ENCODE measurements at places on chromosomes 1 and 21.

DNA sequence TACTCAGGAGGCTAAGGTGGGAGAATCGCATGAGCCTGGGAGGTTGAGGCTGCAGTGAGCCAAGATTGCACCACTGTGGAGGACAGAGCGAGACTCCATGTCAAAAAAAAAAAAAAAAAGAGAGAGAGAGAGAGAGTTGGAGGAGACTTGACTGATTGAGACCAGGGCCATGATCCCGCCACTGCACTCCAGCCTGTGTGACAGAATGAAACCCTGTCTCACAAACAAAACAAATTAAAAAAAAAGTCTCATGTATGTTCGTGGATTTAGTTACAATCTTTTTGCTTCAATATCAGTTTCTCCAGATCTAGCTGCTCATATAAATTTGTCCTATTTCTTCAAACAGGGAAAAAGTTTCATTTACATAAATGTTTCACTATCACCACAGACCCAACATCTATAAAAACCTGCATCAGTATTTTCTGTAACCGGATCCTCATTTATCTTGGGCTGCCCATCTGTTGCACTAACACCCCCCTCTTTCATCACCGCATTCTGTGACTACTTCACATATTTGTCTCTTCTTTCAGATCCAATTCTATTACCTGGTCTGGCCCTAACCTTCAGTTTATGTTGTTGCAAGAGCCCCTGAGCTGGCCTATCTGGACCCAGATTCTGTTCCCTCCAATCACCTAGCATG lies 127.0 kb downstream of the GREM2 start:
- no peak for DNase-seq

- no peak for DNase-seq
Measured at GRCh38 chr1:110348050-110348449, 8.9 kb downstream of the RBM15 start.

DNA sequence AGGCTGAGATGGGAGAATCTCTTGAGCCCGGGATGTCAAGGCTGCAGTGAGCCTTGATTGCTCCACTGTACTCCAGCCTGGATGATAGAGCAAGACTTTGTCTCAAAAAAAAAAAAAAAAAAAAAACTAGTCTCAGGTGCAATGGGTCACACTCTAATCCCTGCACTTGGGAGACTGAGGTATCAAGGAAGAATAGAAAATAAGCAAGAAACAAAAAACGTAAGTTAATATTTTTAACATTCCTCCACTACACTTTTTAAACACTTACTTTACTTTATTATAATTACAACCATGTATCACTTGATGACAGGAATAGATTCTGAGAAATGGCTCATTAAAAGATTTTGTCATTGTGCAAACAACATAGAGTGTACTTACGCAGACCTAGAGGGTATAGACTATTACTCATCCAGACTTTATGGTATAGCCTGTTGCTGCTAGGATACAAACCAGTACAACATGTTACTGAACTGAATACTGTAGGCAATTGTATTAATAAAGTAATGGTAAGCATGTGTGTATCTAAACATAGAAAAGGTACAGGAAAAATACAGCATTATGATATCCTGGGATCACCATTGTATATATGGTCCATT lies 1244.1 kb upstream of the ADGRL4 start:
- DNase-seq: no peak

DNA sequence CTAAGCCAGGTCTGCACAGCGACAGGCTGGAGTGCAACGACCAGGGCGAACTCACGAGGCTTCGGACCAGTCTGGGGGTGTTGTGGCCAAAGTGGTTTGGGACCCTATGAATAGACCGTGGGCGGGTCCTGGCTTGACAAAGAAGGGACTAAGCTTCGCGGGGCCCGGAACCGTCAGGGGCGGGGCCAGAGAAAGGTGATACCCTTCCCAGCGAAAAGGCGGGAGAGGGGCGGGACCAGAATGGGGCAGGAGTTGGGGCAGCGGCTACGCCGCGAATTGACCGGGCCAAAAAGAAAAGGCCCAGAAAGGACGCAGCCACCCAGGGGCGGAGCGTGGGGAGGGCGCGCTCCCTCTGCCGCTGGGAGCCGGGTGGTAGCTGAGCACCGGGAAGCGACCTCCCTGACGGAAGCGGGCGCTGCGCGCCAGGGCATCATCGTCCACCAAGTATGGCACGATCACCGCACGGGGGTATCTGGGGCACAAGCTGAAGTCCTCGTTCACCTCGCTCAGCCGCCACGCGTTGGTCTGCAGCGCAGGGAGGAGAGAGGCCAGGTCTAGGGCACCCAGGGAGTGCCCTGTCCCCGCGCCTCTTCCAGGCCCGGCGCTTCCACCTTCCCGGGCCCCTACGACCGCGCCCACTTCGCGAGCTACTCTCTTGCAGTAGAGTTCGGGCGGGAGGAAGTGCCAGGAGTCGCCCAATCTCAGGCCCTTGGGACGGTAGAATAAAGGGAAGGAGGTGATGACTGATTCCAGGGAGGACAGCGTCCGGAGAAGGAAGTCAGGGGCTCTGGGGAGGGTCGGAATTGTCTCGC lies 6.7 kb upstream of the FAM167B start:
- DNase-seq: no peak

- DNase-seq: no peak
Measured at GRCh38 chr1:179376223-179376622, 10.5 kb downstream of the AXDND1 start.

- peak; percentile 15 for DNase-seq
Measured at GRCh38 chr1:235417086-235417697, 50.0 kb downstream of the TBCE start.

GRCh38 chr1:58155418-58156123 lies 391.0 kb downstream of the OMA1 start:
- no peak for DNase-seq

DNA sequence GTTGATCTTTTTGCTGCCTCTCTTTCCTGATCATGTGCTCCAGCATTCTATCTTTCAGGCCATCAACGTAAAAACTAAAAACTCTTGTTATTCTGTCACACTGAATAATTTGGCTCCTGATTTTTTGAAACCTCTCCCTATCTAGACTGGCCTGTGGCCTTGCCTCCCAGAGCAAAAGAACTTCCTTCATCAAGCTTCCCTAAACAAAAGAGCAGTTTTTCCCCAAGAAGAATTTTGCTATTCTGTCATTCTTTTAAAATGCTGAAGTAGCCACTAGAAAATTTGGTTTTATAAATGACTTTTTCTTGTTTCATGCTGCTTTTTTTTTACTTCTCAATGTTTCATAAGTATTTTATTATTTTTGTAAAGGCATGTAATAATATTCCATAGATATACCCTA lies 37.1 kb upstream of the CR2 start:
- no peak for DNase-seq

- no peak for DNase-seq
Measured at GRCh38 chr1:161166669-161167548, 683 bp downstream of the PPOX start.

- no peak for DNase-seq
Measured at GRCh38 chr1:1024771-1025699, 5.1 kb downstream of the AGRN start.

DNA sequence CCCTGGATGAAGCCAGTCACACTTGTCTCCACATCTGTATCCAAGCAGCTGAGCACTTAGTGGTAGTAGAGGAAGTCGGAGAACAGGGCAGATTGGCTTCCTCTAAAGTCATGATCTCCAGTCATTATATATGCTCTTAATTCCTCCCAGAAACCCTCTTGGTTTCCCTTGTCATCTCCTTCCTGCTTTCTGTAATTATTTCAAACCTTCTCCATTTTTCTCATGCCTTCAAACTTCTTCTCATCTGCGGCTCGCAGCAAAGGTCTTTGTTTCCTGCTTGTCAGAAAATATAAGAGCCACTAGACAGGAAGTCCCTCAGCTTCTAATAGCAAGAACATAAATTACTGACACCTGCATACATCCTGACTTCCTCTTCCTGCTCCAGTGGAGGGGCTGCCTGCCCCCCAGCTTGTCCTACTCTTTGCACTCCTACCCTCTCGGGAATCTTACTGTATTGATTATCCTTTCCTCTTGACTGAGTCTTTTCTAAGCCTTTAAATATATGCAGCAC lies 124.6 kb upstream of the NGF start:
- no peak for DNase-seq

DNA sequence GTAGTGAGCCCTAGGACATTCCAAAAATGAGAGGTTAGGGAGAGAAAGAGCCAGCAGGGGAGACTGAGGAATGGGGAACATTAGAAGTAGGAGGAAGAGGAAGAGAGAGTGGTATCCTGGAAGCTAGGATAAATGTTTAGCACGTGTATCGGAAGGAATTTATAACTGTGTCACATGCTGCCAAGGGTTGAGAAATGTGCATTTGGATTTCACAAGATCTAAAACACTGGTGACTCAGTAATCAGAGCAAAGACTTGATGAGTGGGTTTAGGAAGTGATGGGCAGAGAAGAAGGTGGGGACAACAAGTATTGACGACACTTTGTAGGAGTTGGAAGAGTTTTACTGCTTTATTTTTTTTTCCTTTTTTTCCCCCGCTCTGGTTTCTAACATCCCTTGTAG lies 193.9 kb downstream of the FMN2 start:
- no peak for DNase-seq

- peak; percentile 32 for DNase-seq
Measured at GRCh38 chr1:221777431-221778072, 35.7 kb upstream of the DUSP10 start.

DNA sequence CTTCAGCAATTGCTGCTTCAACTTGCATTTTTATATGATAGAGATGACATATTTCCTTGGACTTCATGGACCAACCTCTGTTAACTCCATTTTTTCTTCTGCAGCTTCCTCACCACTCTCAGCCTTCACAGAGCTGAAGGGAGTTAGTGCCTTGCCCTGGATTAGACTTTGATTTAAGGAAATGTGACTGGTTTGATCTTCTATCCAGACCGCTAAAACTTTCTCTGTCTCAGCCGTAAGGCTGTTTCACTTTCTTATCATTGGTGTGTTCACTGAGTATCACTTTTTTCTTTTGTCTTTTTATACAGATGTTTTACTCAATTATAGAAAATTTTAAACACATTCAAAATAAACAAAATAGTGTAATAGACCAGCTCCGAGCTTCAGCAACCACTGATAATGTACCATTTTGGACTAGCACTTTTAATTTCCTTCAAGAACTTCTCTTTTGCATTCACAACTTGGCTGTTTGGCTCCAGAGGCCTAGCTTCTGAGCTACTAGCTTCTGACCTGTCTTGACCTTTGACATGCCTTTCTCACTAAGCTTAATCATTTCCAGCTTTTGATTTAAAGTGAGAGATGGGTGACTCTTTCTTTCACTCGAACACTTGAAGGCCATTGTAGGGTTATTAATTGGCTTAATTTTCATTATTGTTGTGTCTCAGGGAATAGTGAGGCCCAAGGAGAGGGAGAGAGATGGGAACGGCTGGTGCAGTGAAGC lies 9.3 kb downstream of the NEK7 start:
- DNase-seq: no peak

DNA sequence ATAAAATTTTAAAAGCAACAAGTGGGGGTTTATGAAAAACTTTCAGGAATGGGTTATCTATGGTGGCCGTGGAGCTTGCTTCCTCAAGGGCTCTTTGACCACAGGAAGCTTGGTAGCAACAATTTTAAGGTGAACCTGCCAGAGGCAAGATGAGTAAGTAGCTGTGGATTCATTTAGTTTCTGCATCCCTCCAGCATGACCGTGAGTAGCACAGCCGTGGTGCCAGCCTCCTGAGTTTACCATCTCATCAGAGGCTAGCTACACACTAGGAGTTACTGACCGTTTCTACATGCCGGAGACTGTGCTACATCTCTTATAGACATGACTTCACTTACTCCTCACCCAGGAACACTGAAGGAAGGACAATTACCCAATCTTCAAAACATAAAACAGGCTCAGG lies 30.1 kb upstream of the PLEKHG5 start:
- no peak for DNase-seq

- no peak for DNase-seq
Measured at GRCh38 chr1:226308166-226308722, 720 bp downstream of the LIN9 start.

DNA sequence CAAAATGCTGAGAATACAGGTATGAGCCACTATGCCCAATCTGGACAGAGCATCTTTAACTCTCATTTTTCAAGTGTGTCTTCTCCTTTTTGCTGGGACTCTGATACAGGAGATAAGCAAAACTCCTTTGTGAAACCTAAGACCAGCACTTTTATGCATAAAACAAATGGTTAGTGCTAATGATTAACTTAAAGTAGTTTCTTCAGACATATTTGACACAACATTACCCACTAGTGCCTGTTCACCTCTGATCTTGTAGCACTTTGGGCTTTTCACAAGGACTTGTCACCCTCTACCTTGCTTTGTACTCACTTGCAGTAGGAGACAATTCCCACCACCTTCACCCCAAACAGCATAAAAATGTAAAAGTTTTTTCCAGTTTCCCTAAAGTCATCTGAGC lies 216.3 kb downstream of the RGS7 start:
- no peak for DNase-seq

DNA sequence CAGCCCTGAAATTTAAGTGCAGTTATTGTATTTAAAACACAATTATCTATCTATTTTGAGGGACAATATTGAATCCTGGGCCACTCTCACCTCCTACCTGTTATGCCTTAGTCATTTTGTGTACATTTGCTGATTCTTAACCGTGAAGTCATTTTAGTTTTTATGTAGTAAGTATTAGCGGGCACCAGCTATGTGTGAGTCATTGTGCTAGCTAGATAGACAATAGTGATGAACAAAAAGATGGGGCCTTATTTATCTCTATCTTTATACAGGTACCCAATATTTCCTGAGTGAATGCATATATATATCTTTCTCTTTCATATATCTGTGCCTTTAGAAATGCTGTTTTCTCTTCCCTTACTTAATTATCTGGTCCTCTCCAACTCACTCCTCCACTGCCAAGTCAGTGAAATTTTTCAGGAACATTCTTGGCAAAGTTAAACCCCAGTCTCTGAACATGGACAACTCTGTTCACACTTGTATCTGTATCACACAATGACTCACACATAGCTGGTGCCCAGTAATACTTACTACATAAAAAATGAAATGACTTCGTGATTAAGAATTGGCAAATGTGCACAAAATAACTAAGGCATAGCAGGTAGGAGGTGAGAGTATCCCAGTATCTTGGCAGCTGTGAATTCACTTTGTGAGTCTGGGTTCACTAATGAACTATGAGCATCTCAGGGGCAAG lies 166.0 kb upstream of the C8B start:
- DNase-seq: no peak

DNA sequence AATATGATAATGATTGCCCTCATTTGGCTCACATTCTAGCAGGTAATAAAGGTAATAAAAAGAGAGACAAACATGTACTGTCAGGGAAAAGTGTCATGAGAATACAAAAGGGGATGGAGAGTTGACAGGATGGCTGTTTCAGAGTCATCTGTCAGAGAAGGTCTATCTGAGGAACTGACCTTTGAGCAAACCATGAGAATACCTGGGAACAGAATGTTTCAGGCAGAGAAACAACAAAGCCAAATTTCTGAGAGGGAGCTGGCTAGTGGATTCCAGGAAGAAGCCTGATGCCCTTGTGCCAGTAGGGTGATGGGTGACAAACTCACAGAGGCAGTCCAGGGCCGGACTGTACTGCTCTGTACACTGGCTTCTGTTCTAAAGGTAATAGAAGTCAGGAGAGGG lies 107.2 kb downstream of the C1orf21 start:
- no peak for DNase-seq

- DNase-seq: no peak
Measured at GRCh38 chr1:155117610-155118009, 10.1 kb upstream of the EFNA1 start.

Data from stimulated activated CD8-positive, alpha-beta memory T cell treated with anti-CD3 and anti-CD28 coated beads, Interleukin-15, amount 100 ng/mL, for 48 hours (primary cell).